Endodermal cell (in vitro differentiated cells): ENCODE measurements at places on chromosomes 1 and 21. TPM values are rescaled to one million over a fixed set of nuclear protein-coding genes. Genes with fewer than 3 reads are reported as not detected.

OVAAL gene
- not detected in 3 replicates for total RNA-seq

SPRR2G gene
- not detected in 3 replicates for total RNA-seq

GOLPH3L gene
- total RNA-seq = 42.6 to 56.8 TPM (median 45.1 TPM) in 3 replicates

NUAK2 gene
- 19.1 to 53.5 TPM (median 21.3 TPM) in 3 replicates for total RNA-seq

AMY1A gene
- total RNA-seq = not detected in 3 replicates

RIPPLY3 gene
- 13.8 and 15.6 TPM in 2 replicates for total RNA-seq

SPATA6 gene
- 42.8 to 62.0 TPM (median 53.8 TPM) in 3 replicates for total RNA-seq

HSD3B1 gene
- not detected in 2 replicates for total RNA-seq

RNU11 gene
- total RNA-seq = not detected in 3 replicates
